ENCODE measurements at places on chromosomes 3 and 15.

DNA sequence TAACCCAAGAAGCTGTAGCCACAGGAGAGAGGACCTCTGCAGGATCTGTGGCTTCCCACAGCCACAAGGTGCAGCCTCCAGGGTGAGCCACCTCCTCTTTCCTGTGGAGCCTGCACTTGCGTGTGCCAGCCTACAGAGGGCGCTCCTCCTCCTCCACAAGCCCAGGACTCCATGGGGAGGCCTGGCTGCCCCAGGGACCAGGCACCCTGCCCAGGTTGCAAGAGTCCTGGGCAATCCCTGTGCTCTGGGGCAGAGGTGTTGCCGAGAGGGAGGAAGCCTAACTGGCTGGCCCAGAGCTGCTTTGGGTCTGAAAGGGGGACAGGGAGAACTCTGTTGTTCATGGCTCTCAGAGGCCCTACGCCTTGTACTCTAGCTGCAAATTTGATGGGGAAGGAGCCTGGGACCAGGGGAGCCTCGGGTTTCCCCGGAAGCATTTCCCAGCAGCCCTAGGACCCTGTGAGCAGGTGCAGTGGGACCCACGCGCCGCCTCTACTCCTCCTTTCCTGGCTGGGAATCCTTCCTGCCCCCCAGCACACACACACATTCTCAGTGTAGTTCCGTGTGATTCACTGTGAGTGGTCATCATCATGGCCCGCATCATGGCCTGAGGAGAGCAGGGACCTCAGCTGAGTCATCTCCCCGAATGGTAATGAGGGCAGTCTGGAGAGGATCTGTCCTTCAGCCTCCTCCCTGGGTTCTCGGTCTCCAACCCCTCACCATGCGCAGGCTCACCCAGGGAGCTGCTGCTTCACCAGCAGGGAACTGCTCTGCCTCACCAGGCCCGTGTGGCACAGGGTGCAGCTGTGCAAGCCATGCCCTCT is 24.3 kb downstream of the TBC1D21 start:
- no peak for DNase-seq

GRCh38 chr15:90813796-90814190 is 54.6 kb upstream of the FURIN start:
- DNase-seq: no peak

DNA sequence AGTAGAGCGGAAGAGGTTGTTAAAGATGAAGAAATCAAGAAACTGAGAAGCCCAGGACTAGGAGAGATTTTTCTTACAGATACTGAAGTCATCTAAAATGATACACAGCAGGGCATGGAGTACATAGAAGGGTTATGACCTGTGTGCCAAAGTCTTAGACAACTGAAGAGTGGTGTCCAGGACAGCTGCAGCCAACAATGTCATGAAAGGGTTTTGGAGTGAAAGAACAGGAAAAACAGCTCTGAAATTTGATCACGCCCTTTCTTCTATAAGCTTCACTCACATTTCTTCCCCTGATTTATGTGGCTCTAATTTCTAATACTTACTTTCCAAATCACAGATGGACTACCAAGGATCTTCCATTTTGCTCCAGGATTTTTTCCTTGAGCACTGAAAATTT is 3.0 kb downstream of the CFAP20DC start:
- no peak for DNase-seq

GRCh38 chr3:18919158-18919557 is 229.2 kb upstream of the KCNH8 start:
- DNase-seq: no peak

- DNase-seq: no peak
Measured at GRCh38 chr15:76107169-76107568, 47.4 kb downstream of the TMEM266 start.

- DNase-seq: no peak
Measured at GRCh38 chr3:98390366-98390765, at the start of gene OR5K3. OR5K3 (plus strand) TSS chr3:98390666; CDS start chr3:98390666, 0 bp downstream.

- no peak for DNase-seq
Measured at GRCh38 chr15:78696436-78696835, 55.4 kb upstream of the CHRNB4 start.

DNA sequence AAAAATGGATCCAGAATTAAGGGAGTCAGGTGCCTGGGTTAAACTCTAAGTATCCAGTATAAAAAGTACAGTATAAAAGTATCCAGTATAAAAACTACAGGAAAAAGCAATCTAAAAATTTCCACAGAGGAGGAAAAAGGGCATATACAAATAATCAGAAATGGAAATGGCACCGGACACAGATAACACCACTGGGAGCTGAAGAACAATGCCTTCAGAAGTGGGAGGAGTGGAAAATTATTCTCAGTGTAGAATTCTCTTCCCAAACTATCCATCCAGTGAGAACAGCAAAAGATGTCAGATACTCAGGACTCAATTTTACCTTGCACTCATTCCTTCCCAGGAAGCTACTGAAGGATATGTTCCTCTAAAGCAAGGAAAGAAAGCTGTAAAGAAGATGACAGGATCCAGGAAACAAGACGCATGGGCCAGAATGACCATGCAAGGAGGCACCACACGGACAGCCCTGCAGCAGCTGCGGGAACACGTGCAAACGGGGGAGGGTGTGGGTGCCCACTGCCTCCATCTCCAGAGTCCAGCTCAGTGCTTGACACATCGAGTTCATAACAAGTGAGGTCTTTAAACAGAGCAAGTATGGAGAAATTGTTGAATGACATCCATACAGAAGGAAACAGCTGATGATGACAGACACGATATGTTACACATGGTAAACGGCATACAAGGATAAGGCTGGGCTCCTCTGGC is 68.5 kb downstream of the CHSY1 start:
- no peak for DNase-seq

DNA sequence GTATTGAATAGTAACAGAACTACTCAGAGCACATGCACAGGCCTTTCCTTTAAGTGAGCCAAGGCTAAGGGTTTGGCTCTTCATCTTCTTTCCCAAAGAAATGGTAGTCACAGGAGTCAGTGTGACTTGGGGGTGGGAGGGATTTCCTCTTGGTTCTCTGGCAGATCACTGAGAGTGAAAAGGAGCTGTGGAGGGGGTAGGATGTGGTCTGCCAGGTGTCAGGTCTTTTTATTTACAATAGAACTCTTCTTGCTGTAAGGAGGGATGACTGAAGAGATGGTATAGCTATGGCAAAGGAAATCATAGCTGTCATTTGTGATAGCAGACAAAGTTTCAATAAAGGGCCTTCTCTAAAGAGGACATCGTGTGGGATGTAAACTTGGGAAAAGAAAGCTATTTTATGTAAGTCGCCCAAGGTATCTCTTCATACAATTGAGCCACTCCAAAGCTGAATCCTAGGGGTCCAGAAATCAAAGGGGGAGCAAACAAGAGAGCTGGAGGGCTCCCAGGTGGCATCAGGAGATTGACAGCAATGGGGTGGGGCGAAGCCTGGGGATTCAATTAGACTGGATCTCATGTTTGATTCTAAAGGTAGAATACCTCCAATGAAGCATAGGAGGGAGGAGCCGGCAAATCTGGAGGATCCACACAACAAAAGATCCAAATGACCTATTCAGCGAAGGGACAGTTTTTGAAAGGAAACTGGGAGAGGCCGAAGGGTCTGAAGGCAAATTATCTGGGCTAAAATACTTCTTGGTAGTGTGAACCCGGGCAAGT is 20.0 kb upstream of the CHD2 start:
- no peak for DNase-seq

GRCh38 chr3:67941433-67942030 is 287.1 kb upstream of the SUCLG2 start:
- no peak for DNase-seq

DNA sequence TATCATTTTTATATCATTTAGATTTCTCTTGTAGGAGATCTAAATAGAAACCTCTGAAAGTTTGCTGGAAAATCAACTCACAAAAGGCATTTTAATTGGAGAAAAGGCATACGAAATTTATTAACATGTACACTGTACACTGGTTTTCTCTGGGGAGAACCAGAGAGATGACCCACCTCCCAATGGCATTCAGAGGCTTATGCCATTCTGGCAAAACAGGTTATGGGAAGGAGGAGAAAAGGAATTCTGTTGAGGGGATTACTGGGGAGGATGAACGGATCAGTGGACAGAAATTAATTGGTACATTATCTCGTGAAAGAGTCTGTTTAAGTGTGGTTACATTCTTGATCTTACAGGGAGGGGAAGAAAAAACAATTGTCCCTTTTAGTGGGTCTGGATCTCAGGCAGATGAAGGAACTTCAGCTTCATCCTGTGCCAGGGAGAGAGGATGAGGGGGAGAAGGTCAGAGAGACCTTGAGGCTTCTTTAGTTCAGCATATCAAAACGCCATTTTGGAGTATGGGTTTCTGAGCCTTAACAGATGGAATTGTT is 16.5 kb downstream of the RAB11A start:
- no peak for DNase-seq

DNA sequence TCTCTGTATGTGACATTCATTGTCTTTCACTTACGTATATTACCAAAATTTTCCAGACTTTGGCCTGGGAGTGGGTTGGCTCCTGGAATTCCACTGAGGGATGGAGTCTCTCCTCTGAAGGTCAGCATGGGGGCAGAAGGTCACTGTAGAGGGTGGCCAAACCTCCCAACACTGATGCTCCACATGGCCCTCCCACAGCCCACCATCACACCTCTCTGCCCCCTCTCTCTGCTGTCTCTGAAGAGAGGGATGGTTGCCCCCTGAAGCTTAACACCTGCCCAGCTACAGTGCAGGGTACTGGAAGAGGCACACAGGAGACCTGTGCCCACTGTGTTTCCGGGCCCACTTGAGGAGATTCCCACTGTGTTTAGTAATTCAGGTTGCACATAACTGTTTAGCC is 52.2 kb downstream of the CMTM6 start:
- DNase-seq: no peak

DNA sequence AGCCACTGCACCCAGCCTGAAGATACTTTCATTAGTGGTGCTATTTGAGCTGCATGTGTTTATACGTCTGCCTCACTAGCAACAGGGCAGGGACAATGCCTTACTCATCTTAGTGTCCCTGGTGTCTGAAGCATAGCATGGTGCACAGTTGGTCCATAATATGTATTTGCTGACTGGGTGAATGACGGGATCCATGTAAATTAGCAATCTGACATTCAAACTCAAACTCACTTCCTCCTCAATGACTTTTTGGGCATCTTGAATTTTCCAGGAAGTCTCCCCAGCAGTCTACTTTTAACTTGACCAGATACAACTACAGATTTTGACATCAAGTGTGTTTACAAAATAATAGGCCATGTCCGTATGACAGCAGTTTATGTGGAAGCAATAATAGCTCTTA is 3.0 kb upstream of the LDHAL6B start:
- no peak for DNase-seq

DNA sequence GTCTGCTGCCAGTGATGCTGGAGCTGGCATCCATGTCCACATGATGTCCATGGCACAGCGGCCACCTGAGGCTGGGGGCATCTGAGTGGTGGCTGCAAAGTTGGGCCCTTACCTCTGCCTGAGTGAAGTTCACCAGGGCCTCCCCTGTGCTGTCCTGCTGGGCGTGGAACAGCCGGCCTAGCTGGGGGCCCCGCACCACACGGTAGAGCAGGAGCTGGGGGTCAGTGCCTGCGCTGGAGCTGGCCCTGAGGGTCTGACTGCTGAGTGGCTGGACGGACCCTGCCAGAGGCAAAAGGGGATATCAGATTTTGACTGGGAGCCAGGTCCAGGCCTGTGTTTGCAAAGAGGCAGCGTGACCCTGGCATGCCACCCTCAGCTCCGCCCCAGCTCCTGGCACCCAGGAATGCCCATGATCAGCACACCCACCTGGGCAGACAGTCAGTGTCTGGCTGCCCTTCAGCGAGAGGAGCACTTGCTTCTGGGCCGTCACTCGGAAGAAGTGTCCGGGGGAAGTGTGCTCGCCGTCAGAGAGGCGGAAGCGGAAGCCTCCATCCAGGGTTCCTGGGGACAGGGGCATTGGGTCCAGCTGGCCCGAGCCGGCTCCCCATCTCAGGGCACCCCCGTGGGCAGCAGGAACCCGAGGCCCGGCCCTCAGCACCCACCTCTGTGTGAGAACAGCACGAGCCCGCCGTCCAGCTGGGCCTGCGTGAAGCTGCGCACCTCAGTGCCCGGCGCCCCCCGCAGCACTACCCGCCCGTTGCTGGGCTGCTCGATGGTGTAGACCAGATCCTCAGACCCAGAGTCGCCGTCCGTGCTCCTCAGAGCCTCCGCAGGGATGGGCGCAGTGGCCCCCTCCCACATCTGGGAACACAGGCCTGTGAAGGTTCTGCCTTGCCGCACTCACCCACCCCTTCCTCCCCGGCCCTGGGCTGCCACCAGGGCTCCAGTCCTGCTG is 30.2 kb downstream of the CSPG4 start:
- DNase-seq: no peak

DNA sequence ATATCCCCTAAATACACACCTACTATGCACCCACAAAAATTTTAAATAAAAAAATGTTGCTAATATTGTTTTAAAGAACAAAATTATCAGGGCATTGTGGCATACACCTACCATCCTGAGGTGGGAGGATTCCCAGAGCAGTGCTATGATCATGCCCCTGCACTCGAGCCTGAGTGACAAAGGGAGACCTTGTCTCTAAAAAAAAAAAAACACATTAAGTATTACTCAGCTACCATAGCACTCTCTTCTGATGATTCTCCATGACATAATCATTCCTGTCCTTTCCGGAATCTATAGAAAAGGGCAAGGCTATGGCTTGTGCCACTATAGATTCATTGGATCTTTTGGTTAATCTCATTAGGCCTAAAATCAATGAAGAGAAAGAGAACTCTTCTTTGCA is 77.4 kb downstream of the ACAP2 start:
- no peak for DNase-seq

All from activated CD4-positive, CD25-positive, alpha-beta regulatory T cell (primary cell).